Neural progenitor cell (in vitro differentiated cells): ENCODE measurements at places on chromosomes 2 and 18.

DNA sequence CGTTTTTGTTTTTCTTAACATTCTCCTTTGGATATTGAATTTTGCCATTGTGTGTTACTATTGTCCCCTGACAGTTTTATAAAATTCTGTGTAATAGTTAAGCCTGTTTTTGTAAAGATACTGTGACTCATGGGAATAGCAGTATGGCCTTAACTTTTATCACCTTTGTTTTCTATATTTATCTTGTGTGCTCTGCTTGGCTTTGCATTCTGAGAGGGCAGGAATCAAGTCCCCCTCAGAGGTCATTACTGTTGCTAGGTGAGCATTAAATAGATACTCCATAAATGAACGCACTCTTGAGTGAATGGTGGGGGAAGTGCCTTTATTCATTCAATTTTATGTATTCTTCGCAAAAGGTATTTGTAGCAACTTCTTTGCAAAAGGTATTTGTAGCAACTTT, 160.0 kb downstream of the PHLPP1 start:
- DNase-seq: no peak

GRCh38 chr2:158740127-158740526, 55.0 kb upstream of the DAPL1 start:
- DNase-seq: no peak

DNA sequence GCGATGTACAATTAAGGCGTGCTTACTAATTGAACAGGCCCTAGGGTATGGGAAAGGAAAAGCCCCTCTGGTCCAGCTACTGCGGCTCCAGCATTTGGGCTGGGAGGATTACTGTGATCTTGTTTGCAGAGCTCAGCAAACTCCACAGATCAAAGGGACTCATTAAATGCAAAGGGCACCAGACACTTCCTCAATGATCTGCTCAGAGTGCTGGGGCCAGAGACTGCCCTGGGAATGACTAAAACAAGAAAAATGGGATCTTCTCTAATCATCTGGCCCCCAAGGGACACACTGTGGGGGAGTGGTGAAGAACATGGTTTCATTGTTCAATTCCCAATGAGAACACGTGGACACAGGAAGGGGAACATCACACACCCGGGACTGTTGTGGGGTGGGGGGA, 85.0 kb downstream of the MARCHF4 start:
- DNase-seq: peak; percentile 67

DNA sequence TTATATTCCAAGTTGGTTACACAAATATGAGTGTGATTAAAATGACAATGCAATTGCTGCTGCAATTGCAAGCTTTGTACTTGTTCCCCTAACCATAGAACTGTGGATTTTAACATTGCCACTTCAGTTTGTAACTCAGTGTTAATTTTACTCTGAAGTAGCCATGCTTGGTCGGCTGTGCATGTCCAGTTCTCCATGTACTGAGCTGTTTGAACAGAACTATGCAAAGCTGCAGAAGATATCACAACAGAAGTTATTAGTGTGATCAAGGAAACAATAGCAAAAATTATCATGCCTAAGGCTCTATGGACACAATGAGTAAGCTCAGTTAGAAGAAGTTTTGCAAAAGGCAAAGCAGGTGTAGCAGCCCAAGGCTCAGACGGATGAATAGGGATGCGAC, 45.3 kb downstream of the CXCR4 start:
- DNase-seq: no peak

DNA sequence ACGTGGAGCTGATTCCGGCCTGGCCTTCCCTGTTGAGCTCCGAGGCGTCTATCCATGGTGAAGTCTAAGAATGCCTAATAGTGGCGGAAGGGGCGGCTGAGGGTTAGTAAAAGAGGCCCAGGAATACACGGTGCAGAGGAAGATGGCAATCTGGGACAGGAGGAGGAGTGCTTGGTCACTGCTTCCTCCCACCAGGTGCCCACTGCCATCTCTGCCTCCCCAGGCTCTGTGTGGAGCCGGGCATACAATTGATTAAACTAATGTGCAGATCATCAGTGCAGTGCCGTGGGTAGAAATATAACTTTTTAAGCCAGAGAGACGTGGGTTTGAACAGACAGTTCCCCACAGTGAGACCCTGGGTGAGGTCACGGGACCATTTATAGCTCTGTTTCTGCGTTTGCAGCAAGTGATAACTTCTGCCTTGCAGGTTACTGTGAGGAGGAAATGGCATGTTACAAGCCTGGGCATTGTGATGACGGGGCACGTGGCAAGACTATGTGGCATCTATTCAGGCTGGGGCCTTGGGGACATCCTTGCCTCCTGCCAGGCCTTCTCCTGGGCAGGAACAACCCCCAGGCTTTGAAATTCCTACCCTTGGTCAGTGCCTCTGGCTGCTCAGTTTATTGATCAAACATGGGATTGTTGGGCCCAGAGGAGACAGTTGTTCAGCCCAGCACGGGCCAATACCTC, 204.9 kb downstream of the ASB1 start:
- DNase-seq: no peak

- DNase-seq: no peak
Measured at GRCh38 chr18:14098428-14098827, 33.8 kb downstream of the ZNF519 start.
